HEK293T (cell line): ENCODE measurements at places on chromosomes 16 and 17.
A peak's percentile ranks its signal among the peaks of the same experiment; 100 is the strongest.

- DNase-seq = peak; percentile 50
These were observed at the start of gene CASKIN1 for GRCh38 chr16:2196162-2196980. Gene CASKIN1, minus strand, starts transcription at chr16:2196605. Its CDS starts 173 bp downstream, at chr16:2196432.

GRCh38 chr16:66846831-66847230, 2.6 kb downstream of the CA7 start:
- DNase-seq = no peak

DNA sequence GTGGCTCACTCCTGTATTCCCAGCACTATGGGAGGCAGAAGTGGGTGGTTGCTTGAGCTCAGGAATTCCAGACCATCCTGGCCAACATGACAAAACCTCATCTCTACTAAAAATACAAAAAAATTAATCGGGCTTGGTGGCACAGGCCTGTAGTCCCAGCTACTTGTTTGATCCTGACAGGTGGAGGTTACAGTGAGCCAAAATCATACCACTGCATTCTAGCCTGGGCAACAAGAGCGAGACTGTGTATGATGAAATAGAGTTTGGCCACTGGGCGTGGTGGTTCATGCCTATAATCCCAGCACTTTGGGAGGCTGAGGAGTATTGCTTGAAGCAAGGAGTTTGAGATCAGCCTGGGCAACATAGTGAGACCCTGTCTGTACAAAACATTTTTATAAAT, 173.3 kb downstream of the TANC2 start:
- no peak for DNase-seq

GRCh38 chr16:24906199-24906808, 60.5 kb downstream of the SLC5A11 start:
- DNase-seq = no peak

- DNase-seq = no peak
These were observed 79.9 kb downstream of the GPRC5B start for GRCh38 chr16:19804538-19805323.

- no peak for DNase-seq
These were observed 611 bp downstream of the RRAD start for GRCh38 chr16:66924527-66925321.

- DNase-seq = no peak
These were observed 8.2 kb downstream of the CRAMP1 start for GRCh38 chr16:1620391-1620790.

DNA sequence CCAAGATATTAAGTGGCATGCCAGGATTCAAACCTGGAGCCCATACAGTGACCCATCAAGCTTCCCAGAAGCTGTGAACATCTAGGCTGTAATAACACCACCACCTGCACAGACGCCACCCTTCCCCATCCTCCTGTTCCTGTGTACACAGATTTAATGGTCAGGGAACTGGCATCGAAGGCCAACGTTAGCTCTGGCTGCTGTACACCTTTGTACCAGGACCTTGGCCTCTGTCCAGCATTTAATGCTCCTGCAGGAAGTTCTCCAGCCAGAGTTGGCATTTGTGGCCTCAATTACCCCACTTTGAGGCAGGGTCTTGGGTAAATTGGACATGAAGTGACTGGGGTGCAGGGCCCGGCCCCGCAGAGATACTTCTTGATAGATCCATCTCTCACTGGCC, 49.3 kb downstream of the SCNN1B start:
- no peak for DNase-seq

DNA sequence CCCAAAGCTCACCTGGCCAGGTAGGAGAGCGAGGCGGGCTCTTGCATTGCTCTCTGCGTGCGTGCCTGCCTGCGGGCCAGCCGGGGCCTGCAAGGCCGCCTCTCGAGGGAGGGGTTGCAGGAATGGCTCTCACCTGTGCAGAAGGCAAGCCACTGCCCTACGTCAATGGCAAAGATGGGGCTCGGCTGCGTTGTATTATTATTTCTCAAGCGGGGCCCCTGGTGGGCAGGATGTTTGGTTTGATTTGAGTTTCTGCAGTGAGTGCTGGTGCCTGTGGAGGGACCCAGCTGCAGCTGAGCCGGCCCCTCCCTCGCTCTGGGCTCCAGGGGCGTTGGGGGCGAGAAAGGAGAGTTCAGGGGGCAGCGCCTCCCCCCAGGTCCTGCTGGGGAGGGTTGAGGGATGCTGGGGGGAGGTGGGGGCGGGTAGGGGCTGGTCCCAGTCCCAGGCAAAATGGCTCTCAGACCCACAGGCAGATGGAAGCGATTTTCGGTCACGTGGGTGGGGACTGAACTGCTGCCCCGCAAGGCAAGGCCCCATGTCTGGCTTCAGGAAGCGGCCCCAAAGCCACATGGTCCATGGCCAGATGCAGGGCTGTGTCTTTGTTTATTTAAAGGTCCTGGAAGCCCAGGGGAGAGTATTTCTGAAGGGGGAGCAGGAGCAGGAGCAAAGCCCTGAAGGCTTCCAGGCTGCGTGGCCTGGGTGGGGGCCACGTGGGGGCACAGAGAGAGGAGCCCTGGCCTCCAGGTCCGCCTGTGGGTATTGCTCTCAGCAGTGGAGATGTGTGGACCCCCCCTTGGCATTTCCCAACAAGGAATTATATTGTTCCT, 338.8 kb downstream of the SEC14L1 start:
- no peak for DNase-seq

- DNase-seq = no peak
These were observed 441 bp downstream of the CMTM4 start for GRCh38 chr16:66695935-66696668.

DNA sequence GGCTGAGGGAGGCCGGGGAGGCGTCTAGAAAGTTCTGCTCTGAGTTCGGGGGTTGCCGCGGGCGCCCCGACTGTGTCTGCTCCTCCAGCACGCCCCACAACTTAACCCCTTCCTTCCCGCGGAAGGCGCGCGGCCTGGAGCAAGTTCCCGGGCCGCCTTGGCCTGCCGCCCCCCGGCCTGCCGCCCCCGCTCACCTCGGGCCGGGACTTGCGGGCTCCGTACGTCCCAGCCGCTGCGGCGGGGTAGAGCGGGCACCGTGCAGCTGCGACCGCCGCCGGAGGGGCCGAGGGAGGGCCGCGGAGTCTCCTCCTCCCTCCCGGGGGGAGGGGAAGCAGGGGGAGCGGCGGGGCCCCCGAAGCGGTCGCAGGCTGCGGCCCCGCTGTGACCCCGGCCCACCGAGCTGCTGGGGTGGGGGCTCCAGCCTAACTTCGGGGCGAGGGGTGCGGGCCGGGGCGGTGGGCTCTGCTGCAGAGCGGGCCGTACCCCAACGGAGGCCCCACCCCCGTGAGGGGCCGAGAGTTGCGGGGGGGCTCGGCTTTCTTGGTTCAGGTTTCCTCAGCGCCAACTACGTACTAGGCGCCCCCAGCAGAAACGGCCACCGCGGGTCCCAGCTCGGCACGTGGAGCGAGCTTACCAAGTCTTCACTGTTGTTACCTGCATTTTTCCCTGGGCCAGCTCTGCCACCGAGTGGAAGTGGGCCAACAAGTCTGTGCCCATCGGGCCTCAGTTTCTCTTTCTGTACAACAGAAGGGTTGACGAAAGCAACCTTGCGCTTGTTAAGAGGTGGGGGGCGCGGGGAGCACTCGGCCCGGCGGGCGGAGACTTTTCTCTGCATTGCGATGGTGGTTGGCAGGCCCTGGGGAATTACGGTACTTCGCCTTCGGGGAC, at the start of gene CCDC102A:
CCDC102A (minus strand) TSS at position 266 of the 888 bp plus-strand sequence. CDS start 7,394 bp downstream, outside the sequence.
- peak; percentile 67 for DNase-seq

DNA sequence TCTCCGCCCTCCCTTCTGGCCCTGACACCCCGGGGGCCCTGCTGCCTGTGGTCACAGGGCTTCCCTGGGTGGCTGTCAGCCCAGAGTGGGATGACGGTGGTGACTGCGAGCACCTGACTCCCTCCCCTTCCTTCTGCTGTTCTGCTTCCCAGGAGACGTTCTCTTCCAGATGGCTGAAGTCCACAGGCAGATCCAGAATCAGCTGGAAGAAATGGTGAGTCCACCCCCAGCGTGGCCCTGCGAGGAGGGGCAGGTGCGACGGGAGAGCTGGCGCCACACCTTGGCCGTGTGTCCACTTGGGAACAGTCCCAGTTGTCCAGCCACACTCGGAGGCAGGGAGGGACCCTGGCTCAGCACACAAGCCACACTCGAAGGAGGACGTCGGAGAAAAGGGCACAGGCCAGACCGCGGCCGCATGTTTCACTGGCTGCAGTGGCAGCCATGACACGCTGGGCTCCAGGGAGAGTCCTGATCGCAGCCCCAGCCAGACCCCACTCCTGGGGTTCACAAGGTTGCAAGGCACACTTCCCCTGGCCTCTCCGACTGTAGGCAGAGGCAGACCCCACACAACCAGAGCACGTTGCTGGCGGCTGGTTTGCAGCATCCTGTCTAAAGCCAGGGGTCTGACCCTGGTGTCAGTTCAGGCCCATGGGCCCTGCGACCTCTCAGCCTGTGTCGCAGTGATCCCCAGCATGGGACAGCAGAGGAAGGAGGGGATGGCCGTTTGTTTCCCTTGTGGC, 49.9 kb downstream of the BAIAP2 start:
- no peak for DNase-seq

GRCh38 chr16:49661465-49662187, 194.3 kb downstream of the ZNF423 start:
- DNase-seq = no peak

GRCh38 chr17:7318121-7318860, 3.1 kb upstream of the GPS2 start:
- DNase-seq = no peak

DNA sequence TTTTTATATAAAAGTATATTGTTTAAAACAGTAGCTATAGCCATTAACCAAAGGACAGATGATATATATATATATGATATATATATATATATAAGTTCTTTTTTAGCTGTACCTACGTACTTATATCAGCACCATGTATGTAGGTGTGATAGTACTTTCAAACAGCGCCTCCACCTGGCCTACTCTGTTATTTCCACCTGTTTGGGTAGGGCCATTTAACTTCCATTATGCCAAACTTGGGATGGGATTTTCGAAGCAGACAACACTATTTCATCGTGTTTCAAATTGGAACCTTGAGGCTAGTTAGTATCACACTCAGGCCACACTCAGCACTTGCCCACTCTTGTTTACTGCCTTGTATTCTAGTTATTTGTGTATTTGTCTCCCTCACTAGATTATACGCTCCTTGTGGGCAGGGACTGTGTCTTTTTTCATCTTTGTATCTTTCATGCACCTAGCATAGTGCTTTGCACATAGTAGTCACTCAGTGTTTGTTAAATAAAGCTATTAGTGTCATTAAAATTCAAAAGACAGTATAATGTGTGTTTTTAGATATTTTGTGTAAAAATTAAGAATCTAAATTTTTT, 11.8 kb upstream of the CLTC start:
- peak; percentile 27 for DNase-seq

GRCh38 chr17:50699410-50699809, 8.3 kb downstream of the ANKRD40 start:
- no peak for DNase-seq

GRCh38 chr16:72404299-72404698, 232.3 kb upstream of the PMFBP1 start:
- no peak for DNase-seq

DNA sequence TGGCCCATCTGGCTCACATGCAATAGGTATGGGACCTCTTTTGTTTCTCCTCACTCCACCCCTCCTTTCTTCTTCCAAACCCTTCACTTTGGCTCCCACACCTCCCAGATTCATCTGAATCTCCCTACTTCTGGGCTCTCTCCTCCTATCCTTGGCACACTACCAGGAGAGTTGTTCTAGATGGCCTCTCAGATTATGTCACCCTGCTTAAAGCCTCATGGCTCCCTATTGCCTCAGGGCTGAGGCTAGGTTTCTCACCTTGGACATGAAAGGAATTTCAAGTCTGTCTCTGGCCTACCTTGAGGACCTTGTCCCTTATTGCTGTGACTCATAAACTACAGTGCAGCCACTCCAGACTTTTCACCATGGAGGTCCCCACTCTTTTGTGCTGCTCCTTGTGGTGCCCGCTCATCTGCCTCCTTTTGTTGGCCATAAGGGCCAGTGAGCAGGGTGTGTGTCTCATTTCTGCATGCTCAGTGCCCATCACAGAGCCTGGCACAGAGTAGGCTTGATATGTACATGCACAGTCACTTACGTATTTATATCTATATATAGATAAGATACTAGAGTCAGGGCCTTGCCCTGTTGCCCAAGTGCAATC, 1.0 kb upstream of the MFAP4 start:
- DNase-seq = no peak

DNA sequence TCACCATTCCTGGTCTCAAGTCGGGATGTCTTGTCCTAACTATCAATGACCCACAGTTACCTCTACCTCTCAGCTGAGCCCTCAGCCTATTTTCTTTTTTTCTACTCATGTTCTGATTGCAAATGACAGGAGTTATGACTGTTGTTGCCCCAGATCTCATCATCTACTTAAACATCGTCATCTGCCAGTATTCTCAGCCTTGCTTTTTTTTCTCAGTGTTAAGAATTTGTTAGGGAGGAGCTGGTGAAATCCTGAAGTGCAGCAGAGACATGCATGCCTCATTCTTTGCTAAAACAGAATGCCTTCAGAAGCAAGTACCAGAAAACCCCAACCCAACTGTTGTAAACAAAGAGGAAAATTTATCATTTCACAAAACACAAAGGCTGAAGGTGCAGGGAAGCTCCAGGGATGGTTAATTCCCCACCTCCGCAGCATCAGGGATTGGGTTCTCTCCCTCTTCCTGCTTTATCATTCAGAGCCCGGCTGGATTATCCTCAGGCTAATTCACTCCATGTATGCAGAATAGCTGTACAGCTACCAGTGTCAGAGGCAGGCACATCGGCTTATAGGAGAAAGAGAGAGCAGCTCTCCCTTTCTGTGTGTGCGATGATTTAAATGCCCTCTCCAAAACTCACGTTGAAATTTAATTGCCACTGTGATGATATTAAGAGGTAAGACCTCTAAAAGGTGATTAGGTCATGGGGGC, 540.8 kb upstream of the HSBP1 start:
- DNase-seq = no peak

DNA sequence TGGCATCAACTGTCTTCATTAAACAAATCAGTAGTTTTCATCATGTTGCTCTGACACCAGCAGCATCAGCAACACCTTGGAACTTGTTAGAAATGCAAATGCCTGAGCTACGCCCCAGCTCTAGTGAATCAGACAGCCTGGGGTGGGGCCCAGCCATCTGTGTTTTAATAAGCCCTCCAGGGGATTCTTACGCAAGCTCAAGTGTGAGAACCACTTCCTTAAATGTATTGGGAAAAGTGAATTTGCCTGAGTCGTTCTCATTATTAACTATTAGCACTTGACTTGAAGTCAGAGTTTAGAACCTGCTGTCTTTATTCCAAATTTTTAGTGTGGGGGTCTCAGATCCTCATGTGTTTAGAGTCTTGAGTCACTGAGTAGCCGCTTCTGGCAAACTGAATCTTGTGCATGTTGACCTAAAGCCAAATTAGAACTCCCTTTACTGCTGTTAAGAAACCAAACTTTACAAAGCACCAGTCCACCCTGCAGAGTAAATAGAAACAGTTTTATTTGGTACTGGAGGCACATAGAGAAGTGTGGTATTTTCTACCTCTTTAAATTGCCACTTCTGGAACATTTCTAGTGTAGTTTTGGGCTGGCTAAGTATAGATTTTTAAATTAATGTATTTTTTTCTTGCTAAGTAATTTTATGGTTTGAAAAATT, 137.4 kb upstream of the COX10 start:
- DNase-seq = no peak

GRCh38 chr16:54282202-54282927, 4.2 kb downstream of the IRX3 start:
- no peak for DNase-seq

GRCh38 chr17:44599298-44600175, 42.3 kb downstream of the FZD2 start:
- DNase-seq = no peak
